Keratinocyte (primary cell): ENCODE measurements at places on chromosomes 3 and 15. TPM values are rescaled to one million over a fixed set of nuclear protein-coding genes. Genes with fewer than 3 reads are reported as not detected.

- H3K4me3 ChIP-seq, result no peak overlapping the region
- H3K27ac ChIP-seq, result no peak overlapping the region
- peaks cover 23% of the 10 kb centered on the region for H3K27me3 ChIP-seq
- no peaks in the 10 kb centered on the region for H3K36me3 ChIP-seq
Measured at GRCh38 chr3:194220901-194221326, 85.0 kb downstream of the HES1 start.

DNA sequence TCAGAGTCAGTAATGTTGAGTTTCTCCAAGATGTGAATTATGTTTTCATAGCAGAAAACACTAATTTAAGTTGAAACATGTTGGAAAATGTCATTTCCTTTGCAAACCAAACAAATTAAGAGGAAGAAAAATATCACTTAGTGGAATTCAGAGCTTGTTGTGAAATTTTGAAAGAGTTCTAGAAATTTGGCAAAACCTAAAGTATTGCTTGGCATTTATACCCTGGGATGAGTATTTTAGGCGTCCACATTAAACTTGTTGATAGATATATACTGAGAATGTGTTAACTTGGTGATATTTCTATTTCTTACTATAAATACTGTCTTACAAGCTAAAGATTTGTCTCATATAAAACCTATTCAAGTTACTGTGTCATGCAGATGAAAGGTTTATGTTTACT, 335.2 kb downstream of the NSUN3 start:
- DNase-seq, result no peak
- no peaks in the 10 kb centered on the region for H3K27me3 ChIP-seq
- H3K27ac ChIP-seq, result no peak overlapping the region
- H3K36me3 ChIP-seq, result no peaks in the 10 kb centered on the region
- H3K4me1 ChIP-seq, result no peaks in the 10 kb centered on the region

DNA sequence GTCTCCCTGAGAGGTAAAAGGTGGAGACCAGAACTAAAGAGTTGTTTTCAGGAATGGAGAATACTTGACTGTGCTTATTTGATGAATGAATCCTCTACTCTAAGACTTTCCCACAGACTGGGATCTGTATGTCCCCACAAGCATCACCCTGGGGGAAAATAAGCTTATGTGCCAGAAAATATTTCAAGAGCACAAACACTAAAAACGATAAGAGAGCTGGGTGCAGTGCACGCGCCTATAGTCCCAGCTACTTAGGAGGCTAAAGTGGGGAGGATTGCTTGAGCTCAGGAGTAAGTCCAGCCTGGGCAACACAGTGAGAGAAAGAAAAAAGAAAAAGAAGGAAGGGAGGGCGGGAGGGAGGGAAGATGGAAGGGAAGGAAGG, 150.7 kb downstream of the ADAM10 start:
- H3K4me1 ChIP-seq, result no peaks in the 10 kb centered on the region
- DNase-seq, result no peak
- H3K4me3 ChIP-seq, result no peak overlapping the region
- peaks cover 7% of the 10 kb centered on the region for H3K36me3 ChIP-seq
- no peaks in the 10 kb centered on the region for H3K27me3 ChIP-seq
- no peak overlapping the region for H3K27ac ChIP-seq

DNA sequence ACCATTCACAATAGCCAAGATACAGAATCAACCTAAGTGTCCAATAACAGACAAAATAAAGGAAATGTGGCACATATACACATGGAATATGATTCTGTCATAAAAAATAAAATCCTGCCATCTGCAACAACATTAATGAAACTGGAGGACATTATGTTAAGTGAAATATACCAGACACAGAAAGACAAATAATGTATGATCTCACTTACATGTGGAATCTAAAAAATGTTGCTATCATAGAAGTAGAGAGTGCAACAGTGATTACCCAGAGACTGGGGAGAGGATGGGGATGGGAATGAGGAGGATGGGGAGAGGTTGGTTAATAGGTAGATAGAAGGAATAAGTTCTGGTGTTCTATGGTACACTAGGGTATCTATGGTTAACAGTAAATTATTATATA, 28.7 kb downstream of the MRPL3 start:
- H3K4me1 ChIP-seq, result no peaks in the 10 kb centered on the region
- H3K27me3 ChIP-seq, result no peaks in the 10 kb centered on the region
- no peak for DNase-seq

- no peak overlapping the region for H3K4me3 ChIP-seq
- DNase-seq, result peak; percentile 53
- H3K27me3 ChIP-seq, result no peaks in the 10 kb centered on the region
- H3K4me1 ChIP-seq, result peaks cover 31% of the 10 kb centered on the region
Measured at GRCh38 chr15:48423342-48423741, 92.1 kb downstream of the DUT start.

SLC51A gene
- not detected in 3 replicates for polyA plus RNA-seq

- no peaks in the 10 kb centered on the region for H3K36me3 ChIP-seq
- H3K27me3 ChIP-seq, result no peaks in the 10 kb centered on the region
- H3K27ac ChIP-seq, result no peak overlapping the region
- H3K4me1 ChIP-seq, result no peaks in the 10 kb centered on the region
Measured at GRCh38 chr3:126372413-126373145, 15.4 kb upstream of the KLF15 start.

SEC22C gene
- 45.3 to 58.4 TPM (median 54.9 TPM) in 3 replicates for polyA plus RNA-seq

- no peak for DNase-seq
- H3K4me1 ChIP-seq, result peaks cover 37% of the 10 kb centered on the region
- no peak within 1 kb of the TSS for H3K27ac ChIP-seq
- no peaks in the 10 kb centered on the region for H3K36me3 ChIP-seq
Measured at GRCh38 chr3:50268703-50269451, at the start of gene SEMA3B. SEMA3B (plus strand) TSS chr3:50269147; CDS start chr3:50269241, 94 bp downstream.

- no peak for DNase-seq
- no peaks in the 10 kb centered on the region for H3K27me3 ChIP-seq
- H3K4me3 ChIP-seq, result no peak overlapping the region
- H3K27ac ChIP-seq, result no peak overlapping the region
Measured at GRCh38 chr3:42053476-42053875, 37.7 kb upstream of the TRAK1 start.

DNA sequence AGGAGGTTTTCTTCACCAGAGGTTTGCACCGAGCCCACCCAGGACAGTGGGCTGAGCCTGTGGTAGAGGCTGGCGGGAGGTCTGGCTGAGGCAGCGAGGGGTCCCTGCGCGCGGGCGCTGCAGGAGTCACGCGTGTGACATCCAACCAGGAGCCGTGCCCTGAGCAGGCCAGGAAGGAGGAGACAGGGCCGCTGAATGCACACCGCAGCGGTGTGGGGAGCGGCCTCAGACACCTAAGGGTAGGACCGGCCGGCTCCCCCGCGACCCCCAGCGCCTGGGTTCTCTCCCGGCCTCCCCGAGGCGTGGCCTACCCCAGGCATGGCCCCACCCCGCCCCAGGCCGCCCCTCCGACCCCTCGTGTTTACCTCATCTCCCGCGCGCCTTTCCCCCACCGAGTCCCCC, 412 bp downstream of the SLC41A3 start:
- no peak for DNase-seq
- H3K27ac ChIP-seq, result peak overlapping the region; percentile 64
- no peaks in the 10 kb centered on the region for H3K36me3 ChIP-seq
- peak overlapping the region; percentile 64 for H3K4me3 ChIP-seq
- no peaks in the 10 kb centered on the region for H3K27me3 ChIP-seq
- H3K4me1 ChIP-seq, result peaks cover 19% of the 10 kb centered on the region

FGF7 gene
- 0.01 TPM in 1 of 3 replicates, not detected in the others for polyA plus RNA-seq

GRCh38 chr3:179186426-179186825, 38.3 kb downstream of the PIK3CA start:
- H3K27me3 ChIP-seq, result no peaks in the 10 kb centered on the region
- H3K36me3 ChIP-seq, result no peaks in the 10 kb centered on the region
